ENCODE measurements at places on chromosomes 2 and 18.

- DNase-seq, result no peak
Observed at GRCh38 chr2:38064801-38065501, 11.0 kb downstream of the CYP1B1 start.

DNA sequence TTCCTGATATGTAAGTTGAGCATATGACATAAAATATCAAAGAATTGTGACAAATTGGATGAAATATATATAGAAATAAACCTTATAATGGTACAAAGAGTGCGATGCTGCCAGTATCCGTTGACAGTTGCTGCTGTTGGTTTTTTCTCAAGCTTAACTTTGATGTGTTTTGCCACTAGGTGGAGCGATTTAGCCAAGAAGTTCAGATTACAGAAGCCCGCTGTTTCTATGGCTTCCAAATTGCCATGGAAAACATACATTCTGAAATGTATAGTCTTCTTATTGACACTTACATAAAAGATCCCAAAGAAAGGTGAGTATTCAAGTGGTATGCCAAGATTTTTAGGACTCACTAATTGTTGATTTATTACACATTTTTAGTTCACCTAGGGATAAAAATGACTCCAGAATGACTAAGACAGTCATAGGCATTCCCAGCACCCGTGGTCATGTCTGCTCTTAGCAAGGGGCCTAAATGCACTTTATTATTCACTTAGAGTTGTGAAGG, 2.1 kb downstream of the RRM2 start:
- DNase-seq, result peak; percentile 51

- no peak for DNase-seq
Observed at GRCh38 chr2:883803-884748, 66.6 kb upstream of the SNTG2 start.

DNA sequence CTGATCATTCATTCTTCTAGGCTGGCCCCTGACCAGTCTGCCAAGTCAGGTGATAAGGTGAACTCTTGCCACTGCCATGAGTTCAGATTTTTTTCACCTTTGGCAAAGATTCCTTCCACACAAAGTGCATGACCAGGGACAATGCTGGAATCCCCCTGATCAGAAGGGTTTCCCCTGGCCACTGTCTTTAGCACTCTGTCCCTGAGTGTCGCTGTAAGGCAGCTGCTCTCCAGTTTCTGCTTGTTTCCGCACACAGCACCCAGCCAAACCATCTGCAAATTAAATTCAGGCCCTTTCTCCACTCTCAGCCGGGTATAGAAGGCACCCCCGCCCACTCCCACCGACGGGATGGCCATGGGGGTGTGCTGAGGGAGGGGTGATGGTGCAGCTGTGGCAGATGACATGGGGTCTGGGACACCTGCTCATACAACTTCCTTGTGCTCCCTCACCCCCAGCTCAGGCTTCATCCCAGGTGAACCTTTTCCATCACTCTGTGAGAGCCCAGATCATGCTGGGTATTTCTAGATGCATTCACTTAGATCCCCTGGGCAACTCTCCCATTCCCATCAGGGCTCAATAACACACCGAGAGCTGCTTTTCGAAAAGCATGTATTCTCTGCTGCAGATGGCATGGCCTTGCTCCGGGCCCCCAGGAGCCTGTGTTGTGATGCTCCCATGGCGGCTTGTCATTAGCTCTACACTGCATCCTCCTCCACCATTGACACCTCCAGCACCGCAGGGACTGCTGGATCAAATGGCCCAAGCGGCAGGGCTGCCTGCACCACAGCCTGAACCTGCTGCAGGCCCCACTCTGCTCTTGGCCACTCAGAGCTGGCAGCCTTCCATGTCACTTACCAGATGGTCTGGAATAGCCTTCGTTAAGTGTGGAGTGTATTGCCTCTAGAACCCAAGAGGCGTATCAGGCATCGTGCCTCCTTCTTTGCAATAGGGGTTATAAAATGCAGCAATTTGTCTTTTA, 52.3 kb upstream of the ROCK2 start:
- DNase-seq, result no peak

DNA sequence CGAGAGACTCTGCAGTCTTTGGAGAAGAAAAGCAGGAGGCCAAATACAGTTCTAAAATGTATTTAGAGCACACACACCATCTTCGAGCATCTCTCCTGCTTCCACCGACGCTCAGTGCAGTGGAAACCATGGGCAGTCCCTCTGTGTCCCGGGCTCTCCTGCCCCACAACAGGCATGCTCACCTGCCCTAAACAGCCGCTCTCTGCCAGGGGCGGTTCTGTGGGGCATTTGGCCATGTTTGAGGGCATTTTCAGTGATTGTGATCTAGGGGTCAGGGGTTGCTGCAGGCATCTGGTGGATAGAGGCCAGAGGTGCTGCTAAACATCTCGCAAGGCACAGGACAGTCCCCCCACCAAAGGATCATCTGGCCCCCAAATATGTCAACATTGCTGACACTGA, 55.8 kb downstream of the EMX1 start:
- DNase-seq, result no peak

GRCh38 chr2:231687961-231688360, 20.4 kb upstream of the PTMA start:
- DNase-seq, result no peak

DNA sequence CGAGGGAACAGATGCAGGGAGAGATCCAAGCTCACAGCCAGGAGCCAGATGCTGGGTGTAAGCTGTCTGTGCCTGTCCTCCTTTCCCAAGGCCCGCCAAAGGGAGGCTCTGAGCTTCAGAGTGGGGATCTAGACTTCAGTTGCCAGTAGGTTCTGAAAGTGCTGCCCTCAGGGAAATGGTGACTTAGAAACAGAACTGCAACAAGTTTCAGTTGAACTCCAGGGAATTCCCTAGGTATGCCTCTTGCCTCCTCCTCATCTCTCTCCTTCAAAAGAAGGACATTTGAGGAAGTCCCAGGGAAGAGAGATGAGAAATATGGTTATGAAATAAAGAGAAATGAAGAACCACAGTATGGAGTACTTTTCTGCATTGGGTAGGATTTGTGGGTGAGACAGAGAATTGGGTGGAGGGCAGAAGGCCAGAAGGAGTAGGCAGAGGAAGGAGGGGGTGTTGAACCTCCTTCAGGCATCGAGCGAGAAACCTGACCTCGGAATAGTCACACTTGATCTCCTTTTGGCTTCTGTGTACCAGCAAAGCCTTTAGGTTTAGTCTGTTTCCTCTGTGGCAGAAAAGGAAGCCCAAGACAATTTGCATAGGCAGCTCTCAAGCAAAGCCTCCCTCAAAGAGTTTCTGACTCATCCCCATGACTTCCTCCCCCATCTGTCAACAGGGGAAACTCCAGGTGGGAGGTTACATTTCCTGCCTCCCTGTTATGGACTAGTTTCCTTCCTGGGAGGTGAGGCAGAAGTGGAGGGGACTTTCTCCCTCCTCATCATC, 45.7 kb downstream of the QPCT start:
- peak; percentile 13 for DNase-seq

DNA sequence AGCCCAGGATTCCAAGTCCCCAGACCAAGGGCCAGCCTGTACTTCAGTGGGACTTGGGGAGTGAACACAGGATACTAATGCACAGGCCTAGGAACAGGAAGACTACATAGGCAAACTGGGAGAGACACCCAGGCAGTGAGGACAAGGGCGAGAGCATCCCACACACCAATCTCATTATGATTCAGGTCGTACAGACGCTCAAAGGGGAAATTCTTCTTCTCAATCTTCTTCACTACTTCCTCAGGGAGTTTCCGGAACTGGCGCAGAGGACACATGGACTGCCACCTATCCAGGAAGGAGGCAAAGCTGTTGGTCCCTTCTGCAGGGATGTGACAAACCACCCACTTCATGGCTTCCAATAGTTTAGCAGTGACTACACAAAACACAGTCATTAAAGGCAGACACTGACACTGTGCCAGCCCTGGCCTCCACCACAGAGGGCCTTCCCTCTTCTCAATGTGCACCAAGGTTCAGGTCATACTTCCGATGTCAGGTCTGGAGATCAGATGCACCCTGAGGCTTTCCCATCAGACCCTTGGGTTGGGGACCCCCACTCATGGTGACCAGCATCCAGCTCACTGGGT, 18.0 kb downstream of the SNRNP200 start:
- DNase-seq, result no peak

DNA sequence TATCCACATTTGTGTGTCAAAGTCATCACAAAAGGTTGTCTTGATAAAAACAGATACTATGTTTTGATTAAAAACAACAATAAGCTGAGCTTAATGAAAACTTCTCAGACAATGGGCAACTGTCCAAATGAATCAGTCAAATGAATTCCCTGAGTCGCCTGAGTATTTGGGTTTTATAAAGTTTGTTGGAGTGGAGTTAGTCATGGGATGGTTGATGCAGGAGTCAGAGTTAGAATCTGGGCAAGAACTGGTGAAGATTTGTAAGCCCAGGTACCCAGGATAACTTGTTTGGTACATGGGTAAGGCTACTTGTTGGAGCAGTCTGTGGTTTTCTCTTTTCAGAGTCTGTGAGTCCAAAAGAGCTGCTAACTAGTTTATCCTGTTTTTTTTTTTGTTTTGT, 34.4 kb upstream of the RAPGEF4 start:
- no peak for DNase-seq

- no peak for DNase-seq
Observed at GRCh38 chr2:160063271-160063670, 856 bp upstream of the PLA2R1 start.

DNA sequence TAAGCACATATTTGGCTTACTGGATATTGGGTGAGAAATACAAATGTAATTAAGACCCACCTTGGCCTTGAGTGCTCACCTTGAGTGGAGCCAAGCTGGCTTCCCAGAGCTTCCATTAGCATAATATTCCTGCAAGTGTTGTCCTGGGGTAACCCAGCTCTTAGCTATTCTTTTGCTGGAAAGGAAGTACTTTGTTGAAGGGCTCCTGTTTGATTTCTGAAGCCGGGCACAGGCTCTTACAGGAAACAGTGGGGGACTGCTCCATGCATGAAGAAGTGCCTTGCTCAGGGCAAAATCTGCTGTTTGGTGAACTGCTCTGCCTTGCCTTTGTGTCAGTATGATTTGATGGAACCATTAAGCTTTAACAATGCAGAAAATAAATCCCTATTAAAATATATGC, 325.4 kb downstream of the SMAD2 start:
- DNase-seq, result no peak

- DNase-seq, result no peak
Observed at GRCh38 chr2:112162341-112162740, 24.2 kb downstream of the FBLN7 start.

GRCh38 chr2:65686928-65687521, 254.6 kb upstream of the SPRED2 start:
- no peak for DNase-seq

GRCh38 chr18:51578406-51578980, 381.0 kb upstream of the MEX3C start:
- DNase-seq, result no peak

GRCh38 chr18:71374294-71375000, 1085.6 kb downstream of the SOCS6 start:
- DNase-seq, result no peak

GRCh38 chr18:62664414-62664813, 50.9 kb upstream of the PHLPP1 start:
- no peak for DNase-seq

- DNase-seq, result no peak
Observed at GRCh38 chr2:205865905-205866441, 183.7 kb downstream of the NRP2 start.

DNA sequence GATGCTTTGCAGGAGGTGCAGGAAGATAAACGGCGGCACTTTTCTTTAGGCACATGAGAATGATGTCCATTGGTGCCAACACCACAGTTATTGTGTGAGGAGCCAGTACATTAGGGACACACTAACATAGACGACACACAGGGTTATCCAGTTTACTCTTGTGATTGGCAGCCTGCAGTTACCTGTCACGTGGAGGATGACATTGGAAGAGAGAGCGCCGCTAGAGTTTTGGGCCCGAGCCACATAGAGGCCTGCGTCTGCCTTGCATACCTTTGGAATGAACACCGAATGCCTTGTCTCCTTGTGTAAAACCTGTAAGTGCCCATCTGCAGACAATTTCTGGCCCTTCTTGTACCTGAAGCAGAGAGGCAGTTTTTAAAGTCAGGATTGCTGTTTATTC, 26.9 kb upstream of the TTN start:
- DNase-seq, result no peak

- no peak for DNase-seq
Observed at GRCh38 chr2:102803041-102803896, 41.4 kb downstream of the TMEM182 start.

GRCh38 chr2:44652701-44653100, 288.8 kb upstream of the SIX3 start:
- DNase-seq, result no peak

- DNase-seq, result no peak
Observed at GRCh38 chr2:2586068-2586776, 255.1 kb upstream of the MYT1L start.

GRCh38 chr2:6074089-6074643, 382.0 kb downstream of the SOX11 start:
- DNase-seq, result no peak

GRCh38 chr2:30235008-30235655, 3.8 kb downstream of the LBH start:
- DNase-seq, result no peak

GRCh38 chr2:197239434-197239833, 71.1 kb downstream of the ANKRD44 start:
- DNase-seq, result no peak

DNA sequence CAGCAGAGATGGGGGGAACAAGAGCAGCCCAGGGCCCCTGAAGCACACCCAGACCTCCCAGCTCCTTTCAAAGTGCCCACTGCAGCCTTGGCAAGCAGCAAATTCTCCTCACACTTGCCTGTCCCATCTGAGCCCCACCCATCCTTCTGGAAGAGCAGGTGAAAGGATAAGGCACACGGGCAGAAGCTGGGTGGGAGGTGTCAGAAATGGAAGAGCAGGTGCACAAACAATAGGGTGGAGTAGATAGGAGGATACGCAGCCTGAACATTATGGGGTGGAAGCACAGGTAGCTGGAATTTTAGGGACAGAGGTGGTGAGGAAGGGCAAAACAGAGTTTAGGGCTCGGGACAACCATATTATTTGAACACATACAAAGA, 69.2 kb downstream of the TNS1 start:
- no peak for DNase-seq

DNA sequence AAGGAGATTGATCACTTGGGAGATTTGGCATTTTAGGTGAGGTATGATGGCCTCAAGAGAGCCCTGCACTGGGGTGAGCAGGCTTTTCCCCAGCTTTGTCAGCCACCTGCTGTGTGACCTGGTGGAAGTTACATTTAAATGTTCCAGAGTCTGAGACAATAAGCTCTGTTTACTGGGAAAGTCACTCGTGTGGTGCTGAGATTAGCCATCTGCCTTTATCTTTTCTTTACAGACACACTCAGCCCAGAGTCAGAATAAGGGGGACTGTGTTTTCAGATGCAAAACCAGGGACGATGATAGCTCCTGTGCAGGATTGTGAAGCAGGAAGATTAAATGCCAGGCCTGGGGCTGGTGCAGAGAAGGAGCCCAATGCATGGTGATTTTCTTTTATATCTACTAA, 47.9 kb downstream of the SH3RF3 start:
- no peak for DNase-seq

DNA sequence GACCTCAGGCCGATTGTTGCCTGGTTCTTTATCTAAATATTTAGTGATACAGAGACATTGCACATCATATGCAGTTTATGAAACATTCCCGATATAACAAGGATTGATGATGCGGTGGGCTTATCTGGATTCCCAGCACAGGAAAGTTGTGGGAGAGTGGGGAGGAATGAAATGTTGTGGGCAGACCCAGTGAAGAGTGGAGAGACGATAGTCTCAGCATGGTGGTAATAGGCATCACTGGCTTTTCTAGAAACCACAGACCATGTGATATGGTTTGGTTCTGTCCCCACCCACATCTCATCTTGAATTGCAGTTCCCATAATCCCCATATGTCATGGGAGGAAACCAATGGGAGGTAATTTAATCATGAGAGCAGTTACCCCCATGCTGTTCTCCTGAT, 34.8 kb upstream of the RND3 start:
- DNase-seq, result no peak

- no peak for DNase-seq
Observed at GRCh38 chr2:60466161-60466702, 87.2 kb downstream of the BCL11A start.

All from endothelial cell (in vitro differentiated cells).